ENCODE measurements at places on chromosomes 2 and 18. TPM values are rescaled to one million over a fixed set of nuclear protein-coding genes. Genes with fewer than 3 reads are reported as not detected.
A peak's percentile ranks its signal among the peaks of the same experiment; 100 is the strongest.

DCDC2C gene
- 1.2 TPM for total RNA-seq

RBM43 gene
- total RNA-seq, result 2.0 TPM

NGEF gene
- 50.1 TPM for total RNA-seq

SLC40A1 gene
- total RNA-seq, result 45.2 TPM

- no peak for DNase-seq
These were observed 4.8 kb downstream of the CWC22 start for GRCh38 chr2:180002198-180002770.

DNA sequence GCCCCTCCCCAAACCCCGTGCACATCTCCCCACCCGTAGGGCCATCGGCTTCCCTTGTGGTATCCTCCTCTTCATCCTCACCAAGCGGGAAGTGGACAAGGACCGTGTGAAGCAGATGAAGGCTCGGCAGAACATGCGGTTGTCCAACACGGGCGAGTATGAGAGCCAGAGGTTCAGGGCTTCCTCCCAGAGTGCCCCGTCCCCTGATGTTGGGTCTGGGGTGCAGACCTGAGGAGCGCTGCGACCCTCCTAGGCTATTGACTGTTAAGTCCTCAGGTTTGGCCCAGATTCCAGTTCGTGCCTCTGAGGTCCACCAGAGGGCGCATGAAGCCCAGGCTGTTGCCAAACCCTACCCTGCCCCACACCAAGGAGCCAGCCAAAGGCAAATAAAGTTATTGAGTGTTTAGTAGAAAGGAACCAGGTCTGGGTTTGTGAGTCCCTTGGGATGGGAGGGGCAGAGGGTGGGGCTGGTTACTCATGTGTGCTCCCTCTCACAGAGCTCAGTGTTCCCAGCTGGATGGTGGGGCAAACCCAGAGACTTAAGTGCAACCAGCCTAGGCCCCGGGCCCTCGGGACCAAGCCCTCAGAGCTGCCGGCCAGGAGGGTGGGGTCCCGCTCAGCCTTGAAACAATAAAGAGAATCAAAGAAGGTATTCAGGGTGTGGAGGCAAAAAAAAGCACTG is 2.4 kb downstream of the PNKD start:
- peak; percentile 72 for DNase-seq

DNA sequence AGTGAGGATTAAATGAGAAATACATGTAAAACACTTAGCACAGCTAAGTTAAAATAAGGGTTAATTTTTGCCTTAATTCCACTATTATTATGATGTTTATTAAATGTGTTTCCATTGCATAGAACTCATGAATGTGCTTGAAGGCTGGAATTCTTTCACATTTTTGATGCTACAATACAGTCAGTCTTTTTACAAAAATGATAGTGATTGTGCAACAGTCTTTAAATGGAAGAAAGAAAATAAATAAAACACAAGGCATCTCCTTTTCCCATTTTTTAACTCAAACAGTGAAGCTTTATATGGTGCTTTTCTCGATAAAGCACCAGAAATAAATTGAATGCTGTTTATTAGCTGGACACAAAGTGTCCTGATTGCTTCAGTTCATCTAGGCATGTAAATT is 123.9 kb downstream of the MAP2 start:
- DNase-seq, result no peak

GRCh38 chr18:36334798-36335197 is 37.3 kb downstream of the FHOD3 start:
- no peak for DNase-seq

DNA sequence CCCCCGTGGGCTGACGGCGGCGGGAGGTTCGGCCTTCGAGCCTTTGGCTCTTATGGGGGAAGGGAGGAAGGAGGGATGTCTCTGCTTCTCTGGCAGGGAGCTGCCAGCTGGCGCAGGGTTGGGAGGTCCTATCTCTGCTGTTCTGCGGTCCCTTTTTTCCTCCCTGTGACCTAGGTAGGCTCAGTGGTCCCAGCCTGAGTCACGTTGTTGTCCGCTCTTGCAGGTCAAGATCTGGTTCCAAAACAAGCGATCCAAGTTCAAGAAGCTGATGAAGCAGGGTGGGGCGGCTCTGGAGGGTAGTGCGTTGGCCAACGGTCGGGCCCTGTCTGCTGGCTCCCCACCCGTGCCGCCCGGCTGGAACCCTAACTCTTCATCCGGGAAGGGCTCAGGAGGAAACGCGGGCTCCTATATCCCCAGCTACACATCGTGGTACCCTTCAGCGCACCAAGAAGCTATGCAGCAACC is 2.5 kb downstream of the DLX1 start:
- DNase-seq, result peak; percentile 20

DNA sequence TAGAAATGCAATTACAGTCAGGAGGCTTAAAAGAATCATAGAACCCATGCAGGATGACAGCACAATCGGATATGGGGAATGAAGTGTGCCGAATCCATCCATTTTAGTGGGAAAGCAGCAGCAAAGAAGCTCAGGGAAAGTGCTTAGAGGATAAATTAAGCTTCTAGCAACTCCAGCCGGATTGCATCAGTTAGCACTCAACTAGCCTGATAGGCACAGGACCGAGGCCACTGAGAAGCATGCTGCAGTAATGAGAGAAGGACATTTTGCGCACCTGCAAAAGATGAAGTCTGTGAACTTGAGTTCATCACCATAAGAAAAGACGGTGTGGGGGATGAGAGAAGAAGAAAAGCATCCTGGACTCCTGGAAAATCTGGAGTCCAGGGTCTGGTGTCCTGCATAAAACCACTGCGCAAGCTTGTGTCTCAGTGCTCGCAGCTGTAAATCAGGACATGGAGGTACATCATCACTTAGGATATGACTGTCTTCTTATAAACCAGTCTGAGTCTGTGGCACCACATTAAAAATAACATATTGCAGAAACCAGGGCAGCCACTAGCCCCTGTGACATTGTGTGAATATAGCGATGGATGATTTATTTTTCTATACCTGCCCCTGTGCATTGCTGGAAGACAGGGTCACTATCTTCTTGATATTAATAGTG is 665.5 kb upstream of the SOX11 start:
- DNase-seq, result no peak

GRCh38 chr18:13028869-13029268 is 37.7 kb downstream of the CEP192 start:
- DNase-seq, result no peak

DNA sequence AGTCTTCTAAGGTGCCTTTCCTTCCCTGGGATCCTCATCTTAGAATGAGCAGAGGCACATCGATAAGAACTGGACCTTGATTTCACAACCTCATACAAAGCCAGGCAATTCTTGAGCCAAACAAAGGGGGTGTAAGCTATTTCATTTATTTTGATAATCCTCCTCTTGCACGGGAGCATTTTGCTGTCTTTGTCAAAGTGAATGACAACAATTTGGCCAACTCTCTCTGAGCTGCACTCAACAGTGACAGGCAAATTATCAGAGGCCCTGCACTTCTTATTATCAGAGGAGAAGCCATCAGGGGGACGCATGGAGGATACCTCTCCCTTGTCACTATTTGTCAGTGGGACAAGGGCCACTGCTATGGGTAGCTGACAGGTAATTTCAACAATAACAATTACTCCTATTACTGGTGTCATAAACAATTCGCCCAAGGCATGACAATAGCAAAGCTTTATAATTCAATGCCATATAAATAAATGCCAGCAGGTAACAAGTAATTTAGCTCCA is 260.4 kb downstream of the MEIS1 start:
- no peak for DNase-seq

DNA sequence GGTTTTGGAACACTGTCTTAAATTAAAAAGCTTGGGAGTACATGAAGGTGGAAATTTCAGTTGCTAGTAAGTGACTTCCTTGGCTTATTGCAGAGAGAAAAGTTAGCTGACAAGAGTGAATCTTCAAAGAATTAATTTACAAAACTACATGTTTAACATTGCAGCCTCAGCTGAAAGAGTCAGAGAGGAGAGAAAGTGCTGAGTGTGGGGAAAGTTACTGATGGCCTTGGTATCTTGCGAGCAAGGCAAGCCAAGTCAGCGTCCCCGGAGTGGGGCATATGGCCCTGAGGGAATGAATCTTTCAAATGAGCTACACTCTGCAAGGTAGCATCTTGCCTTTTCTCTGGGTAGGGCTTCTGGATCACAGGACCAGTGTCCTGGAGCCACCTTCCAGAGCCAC is 131.3 kb downstream of the LPIN1 start:
- no peak for DNase-seq

- no peak for DNase-seq
These were observed 107.0 kb upstream of the ATP8B1 start for GRCh38 chr18:57910134-57910533.

DNA sequence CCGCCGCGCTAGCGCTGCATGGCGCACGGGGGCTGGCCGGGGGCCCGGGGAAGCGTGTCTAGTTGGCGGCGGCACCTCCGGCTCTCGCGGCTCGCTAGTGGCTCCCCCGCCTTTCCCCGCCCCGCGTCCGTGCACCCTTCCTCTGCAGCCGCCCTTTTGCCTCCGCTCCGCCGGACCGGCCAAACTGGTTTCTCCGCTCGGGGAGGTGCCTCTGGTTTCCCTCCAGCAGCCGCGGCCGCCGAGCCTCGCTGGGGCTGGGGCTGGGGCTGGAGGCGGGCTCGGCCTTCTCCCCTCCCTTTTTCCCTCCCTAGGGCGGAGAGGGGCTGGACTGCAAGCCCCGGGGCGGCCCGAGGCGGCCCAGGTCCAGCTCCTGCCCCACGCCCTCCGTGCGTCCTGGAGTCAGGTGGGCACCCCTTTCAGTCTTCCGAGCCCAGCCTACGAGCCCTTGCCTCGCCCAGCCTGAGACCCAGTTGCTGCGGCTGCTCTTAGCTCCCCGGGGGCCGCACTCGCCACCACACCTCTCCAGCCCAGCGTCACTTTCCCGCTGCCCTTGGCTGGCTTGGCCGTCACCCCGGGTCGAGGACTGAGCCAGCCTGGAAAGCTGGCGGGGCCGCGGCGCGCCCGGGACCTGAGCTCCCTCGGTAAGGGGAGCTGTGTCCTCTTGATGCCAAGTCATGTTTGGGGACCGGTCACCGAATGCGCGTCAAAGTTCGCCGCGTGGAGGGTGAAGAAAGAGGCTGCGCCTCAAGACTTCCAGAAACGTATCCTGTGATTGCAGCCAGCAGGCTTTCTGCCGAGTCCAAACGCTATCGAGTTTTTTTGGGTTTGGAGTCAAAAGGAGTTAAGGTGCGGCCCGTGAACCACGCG is at the start of gene ATP8B1:
TSS of gene ATP8B1 (minus strand) at position 213 of the 867 bp plus-strand sequence. CDS start 71,508 bp downstream, outside the sequence.
- peak; percentile 43 for DNase-seq

- no peak for DNase-seq
These were observed 636.9 kb downstream of the PLCL1 start for GRCh38 chr2:198441246-198441645.

DNA sequence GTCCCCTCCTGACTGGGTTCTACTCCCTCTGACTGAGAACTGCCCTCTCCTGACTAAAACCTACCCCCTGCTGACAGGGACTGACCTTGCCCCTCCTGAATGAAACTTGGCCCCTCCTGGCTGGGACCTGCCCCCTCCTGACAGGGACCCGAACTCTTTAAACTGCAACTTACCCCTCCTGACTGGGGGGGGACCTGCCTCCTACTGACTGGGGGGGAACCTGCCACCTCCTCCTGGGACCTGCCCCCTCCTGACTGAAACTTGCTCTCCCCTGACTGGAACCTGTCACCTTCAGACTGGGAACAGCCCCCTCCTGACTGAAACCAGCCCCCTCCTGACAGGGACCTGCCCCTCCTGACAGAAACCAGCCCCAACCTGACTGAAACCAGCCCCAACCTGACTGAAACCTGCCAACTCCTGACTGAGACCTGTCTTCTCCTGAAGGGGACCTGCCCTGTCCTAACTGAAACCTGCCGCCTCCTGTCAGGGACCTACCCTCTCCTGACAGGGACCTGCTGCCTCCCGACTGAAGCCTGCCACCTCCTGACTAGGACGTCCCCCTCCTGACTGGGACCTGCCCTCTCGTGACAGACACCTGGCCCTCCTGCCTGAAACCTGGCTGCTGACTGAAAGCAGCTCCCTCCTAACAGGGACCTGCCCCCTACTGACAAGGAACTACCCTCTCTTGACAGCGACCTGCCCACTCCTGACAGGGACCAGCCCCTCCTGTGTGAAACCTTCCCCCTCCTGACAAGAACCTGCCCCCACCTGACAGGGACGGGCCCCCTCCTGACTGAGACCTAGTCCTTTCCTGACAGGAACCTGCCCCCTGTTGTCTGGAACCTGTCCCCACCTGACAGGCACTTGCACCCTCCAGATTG is 87.1 kb downstream of the PXDN start:
- DNase-seq, result no peak

All from frontal cortex (tissue), 4 donors.